ENCODE measurements at places on chromosomes 5 and 9.

GRCh38 chr9:133830310-133830709, 92.2 kb upstream of the SARDH start:
- DNase-seq: no peak

- DNase-seq: peak; percentile 92
Observed at GRCh38 chr9:6080154-6080716, 64.8 kb upstream of the RANBP6 start.

- DNase-seq: no peak
Observed at GRCh38 chr5:463301-463700, 20.3 kb downstream of the EXOC3 start.

DNA sequence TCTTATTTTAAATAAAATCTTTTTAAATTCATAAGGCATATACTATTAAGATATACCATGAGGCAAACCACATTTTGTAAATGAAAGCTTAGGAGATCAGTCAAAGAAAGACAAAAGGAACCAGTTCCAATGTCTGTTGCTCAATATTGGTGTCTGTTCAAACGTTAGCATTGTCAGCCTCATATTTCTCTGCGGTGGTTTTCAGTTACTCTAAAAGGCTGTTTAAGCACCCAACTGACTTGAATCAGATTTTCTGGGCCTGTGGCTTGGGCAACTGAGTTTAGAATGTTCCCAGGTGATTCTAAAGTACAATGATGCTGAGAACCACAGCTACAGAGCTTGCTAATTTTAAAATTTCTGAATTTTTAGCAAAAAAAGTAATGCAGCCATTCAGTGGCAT, 166.3 kb upstream of the KIF2A start:
- DNase-seq: no peak

DNA sequence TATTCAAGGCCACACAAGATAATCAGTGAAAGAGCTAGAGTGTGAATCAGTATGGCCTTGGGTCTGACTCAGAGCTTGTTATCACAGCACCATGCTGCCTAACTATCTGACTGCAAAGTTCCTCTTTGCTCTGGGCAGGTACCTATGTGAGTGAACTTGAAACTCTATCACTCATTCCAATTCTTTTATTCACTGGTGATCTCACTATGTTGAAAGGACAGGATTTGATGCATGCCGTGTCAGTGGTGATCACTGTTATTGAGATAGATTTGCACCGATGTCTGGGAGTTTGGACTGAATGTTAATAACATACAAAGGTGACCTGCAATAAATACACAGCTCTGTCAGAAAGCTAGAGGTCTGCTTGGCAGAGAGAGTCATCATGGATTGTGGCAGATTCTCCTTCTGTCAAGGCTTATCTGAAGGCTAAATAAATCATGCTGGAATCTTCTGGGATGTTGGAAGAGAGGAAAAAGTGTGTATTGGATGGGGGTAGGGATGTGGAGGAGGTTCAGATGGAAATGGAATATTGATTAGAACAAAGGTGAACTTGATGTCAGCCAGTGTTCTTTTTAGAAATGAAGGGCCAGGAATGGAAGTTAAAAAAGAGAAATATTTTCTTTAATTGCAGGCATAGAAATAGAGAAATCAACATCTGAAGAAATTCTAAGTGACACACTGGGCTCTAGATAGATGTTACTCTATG, 91.8 kb upstream of the TNC start:
- DNase-seq: peak; percentile 62

- DNase-seq: no peak
Observed at GRCh38 chr5:126365446-126366198, 57.6 kb upstream of the GRAMD2B start.

GRCh38 chr5:158877706-158878105, 222.0 kb downstream of the EBF1 start:
- no peak for DNase-seq

- no peak for DNase-seq
Observed at GRCh38 chr5:59553992-59554391, 339.5 kb downstream of the PDE4D start.

DNA sequence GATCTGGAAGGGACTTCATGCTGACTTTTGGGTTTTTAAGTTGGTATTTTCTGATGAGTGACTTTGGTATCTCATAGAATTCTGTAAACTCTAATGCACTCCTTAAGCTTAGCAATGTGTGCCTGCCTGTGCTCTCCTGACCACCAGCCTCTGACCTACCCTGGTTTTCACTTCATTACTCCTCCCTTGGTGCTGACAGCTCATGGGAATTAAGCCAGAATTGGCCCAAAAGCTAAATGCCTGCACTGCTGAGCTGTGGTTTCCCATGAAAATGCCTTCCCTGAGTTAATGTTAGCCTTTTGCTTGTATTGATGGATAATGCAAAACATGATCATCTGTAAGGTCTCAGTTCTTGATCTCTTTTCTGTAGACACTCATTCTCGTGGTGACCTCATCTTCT, 308.0 kb downstream of the DOCK8 start:
- DNase-seq: no peak

- no peak for DNase-seq
Observed at GRCh38 chr5:139273322-139273571, 20.3 kb upstream of the MATR3 start.

GRCh38 chr9:132418726-132419363, 8.8 kb downstream of the CFAP77 start:
- DNase-seq: no peak

GRCh38 chr5:36360307-36360706, 58.6 kb upstream of the RANBP3L start:
- DNase-seq: no peak

GRCh38 chr9:98929895-98930341, 13.8 kb upstream of the COL15A1 start:
- no peak for DNase-seq

GRCh38 chr5:62685221-62685620, 106.6 kb downstream of the LRRC70 start:
- no peak for DNase-seq

- no peak for DNase-seq
Observed at GRCh38 chr5:142319560-142320429, 5.0 kb downstream of the SPRY4 start.

DNA sequence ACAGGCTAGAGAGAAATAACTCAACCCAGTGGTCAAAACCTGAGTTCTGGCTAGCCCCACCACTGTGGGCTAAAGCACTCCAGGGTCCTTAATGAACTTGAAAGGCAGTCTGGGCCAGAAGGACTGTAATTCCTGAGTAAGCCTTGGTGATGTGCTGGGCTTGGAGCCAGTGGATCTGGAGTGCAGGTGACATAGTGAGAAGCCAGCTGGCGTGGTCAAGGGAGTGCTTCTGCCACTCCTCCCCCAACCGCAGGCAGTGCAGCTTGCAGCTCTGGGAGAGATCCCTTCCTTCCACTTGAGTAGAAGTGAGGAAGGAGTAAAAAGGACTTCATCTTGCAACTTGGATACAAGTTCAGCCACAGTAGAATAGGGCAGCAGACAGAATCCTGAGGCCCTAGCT, 424.0 kb downstream of the CDH18 start:
- no peak for DNase-seq

- DNase-seq: peak; percentile 97
Observed at GRCh38 chr5:179326122-179326927, 18.9 kb downstream of the ADAMTS2 start.

DNA sequence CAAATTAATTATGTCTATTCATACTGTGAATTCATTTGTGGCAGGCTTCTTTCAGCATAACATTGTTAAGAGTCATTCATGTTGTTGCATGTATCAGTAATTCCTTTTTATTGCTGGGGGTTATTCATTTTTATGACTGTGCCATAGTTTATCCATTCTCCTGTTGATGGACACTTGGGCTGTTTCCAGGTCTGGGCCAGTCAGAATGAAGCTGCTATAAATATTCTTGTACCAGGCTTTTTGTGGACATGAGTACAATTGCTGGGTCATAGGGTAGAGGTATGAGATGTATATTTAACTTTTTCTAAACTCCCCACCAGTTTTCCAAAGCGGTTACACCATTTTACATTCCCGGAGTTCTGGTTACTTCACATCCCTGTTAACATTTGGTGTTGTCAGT, 13.6 kb downstream of the PRPF4 start:
- no peak for DNase-seq

DNA sequence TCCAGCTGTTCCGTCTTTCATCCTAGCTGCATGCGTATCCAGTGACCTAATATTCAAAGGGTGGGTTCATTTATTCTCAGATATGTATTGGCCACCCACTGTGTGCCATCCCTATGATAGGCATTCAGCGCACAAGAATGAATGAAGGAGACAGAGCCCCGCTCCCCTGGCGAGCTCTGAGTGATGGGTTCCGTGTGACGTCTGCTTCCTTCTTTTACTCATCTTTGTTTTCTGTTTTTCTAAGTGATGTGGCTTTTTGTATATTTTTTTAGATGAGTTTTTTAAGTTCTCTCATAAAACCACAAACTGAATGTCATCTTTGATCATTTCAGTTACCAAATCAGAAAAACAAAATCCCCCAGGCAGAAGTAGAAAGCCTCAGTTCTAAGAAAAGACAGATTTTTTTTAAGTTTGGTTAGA, 168.3 kb upstream of the OTULINL start:
- DNase-seq: peak; percentile 57

DNA sequence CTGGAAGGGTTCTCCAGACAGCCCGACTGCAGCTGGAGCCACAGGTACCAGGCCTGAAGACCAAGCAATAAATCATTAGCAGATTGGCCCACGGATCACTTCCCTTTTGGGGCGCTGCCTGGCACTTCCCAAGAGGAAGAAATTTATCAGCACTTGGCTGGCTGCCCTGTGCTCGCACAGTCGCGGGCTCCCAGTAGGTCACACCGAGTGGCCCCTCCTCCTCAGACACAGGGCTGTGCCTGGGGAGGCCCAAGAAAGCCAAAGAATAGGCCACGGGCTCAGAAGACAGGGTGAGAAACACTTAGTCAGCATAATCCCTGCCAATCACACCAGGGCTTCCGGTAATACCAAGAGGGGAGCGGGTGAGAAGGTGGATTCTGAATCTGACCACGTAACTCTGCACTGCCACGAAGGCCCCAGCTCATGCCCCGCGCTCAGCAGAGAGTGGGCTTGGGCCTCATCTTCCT, 115.7 kb upstream of the MSX2 start:
- no peak for DNase-seq
